Right atrium auricular region (tissue), 2 donors: ENCODE measurements at places on chromosomes 2 and 18. TPM values are rescaled to one million over a fixed set of nuclear protein-coding genes. Genes with fewer than 3 reads are reported as not detected.

DNA sequence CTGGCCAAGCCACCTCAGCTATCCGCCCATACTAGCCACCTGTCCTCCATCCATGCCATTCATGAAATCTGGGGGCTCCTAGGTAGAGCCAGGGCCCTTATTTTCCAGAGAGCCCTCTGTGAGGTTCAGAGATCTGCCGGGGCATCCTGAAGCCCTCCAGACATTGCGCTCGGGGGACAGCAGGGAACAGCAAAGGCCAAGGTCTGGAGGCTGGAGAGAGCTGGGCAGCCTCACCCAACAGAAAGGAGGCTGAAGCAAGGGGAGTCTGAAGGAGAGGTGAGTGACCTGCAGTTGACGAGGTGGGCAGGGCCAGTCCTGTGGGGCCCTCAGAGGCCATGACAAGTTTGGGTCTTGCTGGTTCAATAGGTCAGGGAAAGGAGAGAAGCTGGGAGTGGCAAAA, 8.6 kb upstream of the DES start:
- no peaks in the 10 kb centered on the region for H3K4me1 ChIP-seq
- DNase-seq, result no peak
- H3K36me3 ChIP-seq, result no peaks in the 10 kb centered on the region

- no peaks in the 10 kb centered on the region for H3K36me3 ChIP-seq
- H3K27ac ChIP-seq, result no peak overlapping the region
- DNase-seq, result no peak
- no peak overlapping the region for H3K4me3 ChIP-seq
Measured at GRCh38 chr2:143158551-143159485, 29.6 kb downstream of the ARHGAP15 start.

GRCh38 chr2:7887441-7887840, 794.4 kb upstream of the ID2 start:
- H3K27me3 ChIP-seq, result no peaks in the 10 kb centered on the region
- no peaks in the 10 kb centered on the region for H3K36me3 ChIP-seq
- H3K27ac ChIP-seq, result no peak overlapping the region
- no peaks in the 10 kb centered on the region for H3K4me1 ChIP-seq

- no peaks in the 10 kb centered on the region for H3K27me3 ChIP-seq
- no peak overlapping the region for H3K4me3 ChIP-seq
- no peak overlapping the region for H3K27ac ChIP-seq
Measured at GRCh38 chr2:37890893-37891495, 34.1 kb upstream of the RMDN2 start.

DNA sequence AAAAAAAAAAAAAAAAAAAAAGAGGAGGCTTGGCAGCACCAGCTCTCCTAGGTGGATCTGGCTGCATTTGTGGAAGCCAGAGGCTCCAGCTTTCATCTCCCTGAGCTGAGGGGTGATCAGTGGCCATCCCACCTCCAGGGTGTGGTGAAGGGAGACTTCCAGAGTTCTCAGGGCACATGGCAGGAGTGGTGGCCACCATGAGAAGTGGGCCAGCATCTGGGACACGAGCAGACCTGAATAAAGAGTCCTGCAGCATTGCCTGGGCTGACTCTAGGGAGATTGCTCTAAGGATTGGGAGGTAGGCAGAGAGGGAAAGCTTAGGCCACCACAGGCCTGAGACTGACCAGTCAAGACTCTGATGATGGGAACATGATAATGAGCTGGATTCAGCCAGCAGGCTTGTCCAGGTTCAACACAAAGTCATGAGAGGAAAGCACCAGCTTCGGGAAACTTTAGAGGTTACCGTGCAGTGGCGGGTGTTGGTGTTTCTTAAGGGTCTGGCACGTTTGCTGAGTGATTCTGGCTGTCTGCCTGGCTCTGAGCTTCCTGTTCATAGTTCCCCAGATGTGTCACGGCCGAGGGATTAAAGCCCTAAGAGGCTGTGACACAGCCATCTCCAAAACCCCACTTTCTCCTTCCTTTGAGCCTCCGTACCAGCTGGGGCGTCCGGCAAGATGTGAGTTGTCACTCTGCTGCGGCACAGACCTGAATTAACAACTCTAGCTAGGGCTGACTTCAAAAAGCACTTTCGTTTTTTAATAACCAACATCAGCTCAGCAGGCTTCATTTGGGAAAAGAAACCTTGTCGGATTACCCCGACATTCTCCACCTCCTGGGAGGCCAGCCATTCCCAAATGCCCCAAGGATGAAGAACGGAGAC, 38.3 kb upstream of the IL1R1 start:
- peak overlapping the region; percentile 28 for H3K4me3 ChIP-seq
- H3K4me1 ChIP-seq, result peaks cover 23% of the 10 kb centered on the region
- DNase-seq, result peak; percentile 92
- H3K27me3 ChIP-seq, result no peaks in the 10 kb centered on the region
- no peaks in the 10 kb centered on the region for H3K36me3 ChIP-seq

Gene CD8B
- total RNA-seq, result 0.33 TPM

Gene REG3A
- not detected for total RNA-seq

Gene CIAO1
- 79.7 TPM for total RNA-seq
